ENCODE measurements at places on chromosomes 2 and 18. TPM values are rescaled to one million over a fixed set of nuclear protein-coding genes. Genes with fewer than 3 reads are reported as not detected.

RGPD6 gene
- 53.0 TPM for total RNA-seq

IL36G gene
- total RNA-seq = not detected

RSAD2 gene
- total RNA-seq = 4.4 TPM

GRCh38 chr2:152606941-152607340, 110.3 kb downstream of the PRPF40A start:
- no peak for DNase-seq

GRCh38 chr2:46451131-46451711, 28.1 kb upstream of the TMEM247 start:
- DNase-seq = no peak

- no peak for DNase-seq
Measured at GRCh38 chr2:149686136-149687051, 98.8 kb upstream of the MMADHC start.

GRCh38 chr18:13223311-13224143, 5.0 kb downstream of the LDLRAD4 start:
- DNase-seq = no peak

- no peak for DNase-seq
Measured at GRCh38 chr2:151928380-151928779, 100.2 kb upstream of the ARL5A start.

DNA sequence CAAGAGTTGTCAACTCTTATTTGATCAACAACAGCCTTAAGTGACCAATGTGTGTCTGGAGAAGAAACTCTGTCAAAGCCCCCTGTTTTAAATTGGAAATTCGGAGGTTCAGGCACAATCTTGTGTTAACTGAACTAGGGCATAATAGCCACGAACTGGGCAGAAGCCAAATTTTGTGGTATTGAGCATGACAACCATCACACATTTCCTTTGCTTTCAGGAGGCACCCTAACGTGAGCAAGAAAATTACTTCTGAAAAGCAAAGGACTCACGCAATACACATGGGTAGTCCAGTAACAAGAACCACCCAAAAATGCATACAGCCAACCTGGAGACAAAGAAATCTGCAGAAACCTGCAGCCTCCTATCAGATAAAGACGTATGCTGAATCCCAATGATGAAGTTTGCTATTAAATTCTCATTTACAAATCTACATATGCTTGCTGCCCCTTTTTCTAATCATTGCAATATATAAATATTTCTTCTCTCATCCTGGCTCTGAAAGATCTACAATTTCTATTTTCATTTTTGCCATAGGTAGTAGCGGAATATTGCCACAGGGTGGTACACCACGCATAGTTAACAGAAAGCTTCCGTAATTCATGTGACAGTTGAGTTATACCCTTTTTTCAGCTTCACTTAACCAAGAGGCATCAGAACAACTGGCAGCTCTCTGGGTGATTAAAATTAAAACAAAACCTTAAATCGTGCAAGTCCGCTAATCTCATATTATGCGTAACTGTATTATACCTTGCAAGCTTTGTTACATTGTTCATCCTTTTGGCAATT, 495.8 kb downstream of the NRXN1 start:
- DNase-seq = no peak

DNA sequence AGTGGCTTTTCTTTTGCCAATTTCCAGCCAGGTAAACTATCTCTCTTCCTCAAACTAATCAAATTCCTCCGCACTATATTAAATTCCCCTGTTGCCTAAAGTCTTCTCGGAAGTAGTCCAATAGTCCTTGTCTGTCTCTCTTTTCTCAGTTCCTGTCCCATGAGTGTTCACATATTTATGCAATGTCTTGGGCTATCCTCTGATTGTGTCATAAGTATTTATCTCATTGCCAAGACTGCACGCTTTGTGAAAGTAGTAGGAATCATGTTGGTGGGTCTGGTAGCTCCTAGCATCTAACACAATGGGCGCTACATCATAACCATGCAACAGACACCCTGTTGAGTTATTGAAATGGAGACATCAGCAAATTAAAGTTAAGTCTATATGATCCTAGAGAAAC, 59.9 kb upstream of the POU3F3 start:
- no peak for DNase-seq
